Fibroblast of skin of left biceps (primary cell): ENCODE measurements at places on chromosomes 2 and 18.

DNA sequence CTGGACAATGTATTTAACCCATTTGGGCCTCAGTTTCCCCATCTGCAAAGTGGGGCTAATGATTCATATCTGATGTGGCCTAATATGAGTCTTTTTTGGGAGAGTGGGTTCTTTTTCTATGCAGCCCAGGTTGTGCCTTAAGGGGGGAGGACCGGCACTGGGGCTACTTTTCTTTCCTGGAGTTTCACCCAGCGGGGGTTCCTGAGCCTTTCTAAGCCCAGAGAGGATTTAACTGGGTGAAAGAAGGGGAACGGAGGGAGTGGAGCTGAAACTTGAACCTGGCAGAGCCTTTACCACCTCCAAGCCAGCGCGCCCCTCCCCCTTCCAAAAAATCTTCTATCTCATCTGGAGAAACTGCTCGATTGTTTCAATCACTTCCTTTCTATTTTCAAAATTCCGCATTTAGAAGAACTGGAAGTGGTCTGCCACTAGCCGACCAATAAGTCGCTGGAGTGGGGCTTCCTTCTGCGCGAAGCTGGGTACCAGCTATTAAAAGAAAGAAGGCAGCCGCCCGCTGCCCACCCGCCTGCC lies 205.0 kb upstream of the SMAD2 start:
- DNase-seq: no peak

DNA sequence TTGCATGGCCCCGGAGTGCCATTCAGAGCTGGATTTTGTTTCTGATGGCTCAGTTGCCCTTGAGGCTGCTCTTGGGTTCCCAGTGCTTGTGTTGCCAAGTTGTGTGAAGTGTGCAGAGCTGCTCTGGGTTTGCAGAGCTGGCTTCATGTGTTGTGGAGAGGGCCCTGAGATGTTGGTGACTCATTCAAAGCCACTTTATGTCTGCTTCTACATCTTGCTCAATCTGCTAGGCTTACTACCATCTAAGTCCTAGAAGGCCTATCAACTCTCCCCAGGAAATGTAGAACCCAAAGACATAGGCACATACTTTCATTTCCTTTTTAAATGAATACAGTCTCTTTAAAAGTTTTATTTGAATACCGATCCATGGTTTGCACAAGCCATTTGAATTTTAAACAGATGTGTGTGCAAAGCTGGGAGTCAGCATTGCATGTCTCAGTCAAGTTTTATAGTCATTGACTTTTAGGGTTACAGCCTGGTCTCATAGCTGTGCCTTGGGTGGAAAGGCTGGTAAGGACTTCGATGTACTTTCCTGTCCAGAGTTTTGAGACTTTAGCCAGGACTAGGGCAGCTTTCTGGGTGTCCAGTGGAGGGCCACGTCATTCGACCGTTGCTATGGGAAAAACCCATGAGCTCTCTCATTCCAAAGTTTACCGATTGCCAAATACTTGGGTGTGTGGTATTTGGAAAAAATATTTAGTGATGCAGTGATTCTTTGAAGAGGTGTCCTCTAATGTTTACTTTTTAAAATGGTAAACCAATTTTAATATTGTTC lies 105.0 kb downstream of the LTBP1 start:
- peak; percentile 52 for DNase-seq

GRCh38 chr2:20661421-20662307 lies 5.3 kb upstream of the GDF7 start:
- DNase-seq: no peak

GRCh38 chr2:111918383-111918806 lies 20.0 kb downstream of the MERTK start:
- peak; percentile 95 for DNase-seq

- DNase-seq: no peak
Measured at GRCh38 chr2:98903767-98904485, 32.1 kb downstream of the CRACDL start.

DNA sequence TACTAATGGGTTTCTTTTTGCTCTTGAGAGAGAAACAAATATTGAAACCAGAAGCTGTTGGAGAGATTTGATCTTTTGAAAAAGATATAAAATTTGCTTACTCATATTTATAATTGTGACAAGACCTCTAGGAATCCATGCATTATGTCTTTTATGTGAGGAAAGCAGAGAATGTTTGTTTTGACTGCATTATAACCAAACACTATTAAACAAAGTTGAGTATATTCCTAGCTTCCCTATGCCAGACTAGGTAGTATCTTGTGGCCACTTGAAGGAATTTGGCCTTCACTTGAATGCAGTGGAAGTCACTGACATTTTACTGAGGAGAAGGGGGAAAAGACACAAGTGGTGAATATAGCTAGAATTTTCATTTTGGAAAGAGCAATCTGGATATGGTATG lies 521.8 kb upstream of the ZEB2 start:
- DNase-seq: no peak

GRCh38 chr2:184577743-184578142 lies 20.6 kb upstream of the ZNF804A start:
- DNase-seq: no peak

DNA sequence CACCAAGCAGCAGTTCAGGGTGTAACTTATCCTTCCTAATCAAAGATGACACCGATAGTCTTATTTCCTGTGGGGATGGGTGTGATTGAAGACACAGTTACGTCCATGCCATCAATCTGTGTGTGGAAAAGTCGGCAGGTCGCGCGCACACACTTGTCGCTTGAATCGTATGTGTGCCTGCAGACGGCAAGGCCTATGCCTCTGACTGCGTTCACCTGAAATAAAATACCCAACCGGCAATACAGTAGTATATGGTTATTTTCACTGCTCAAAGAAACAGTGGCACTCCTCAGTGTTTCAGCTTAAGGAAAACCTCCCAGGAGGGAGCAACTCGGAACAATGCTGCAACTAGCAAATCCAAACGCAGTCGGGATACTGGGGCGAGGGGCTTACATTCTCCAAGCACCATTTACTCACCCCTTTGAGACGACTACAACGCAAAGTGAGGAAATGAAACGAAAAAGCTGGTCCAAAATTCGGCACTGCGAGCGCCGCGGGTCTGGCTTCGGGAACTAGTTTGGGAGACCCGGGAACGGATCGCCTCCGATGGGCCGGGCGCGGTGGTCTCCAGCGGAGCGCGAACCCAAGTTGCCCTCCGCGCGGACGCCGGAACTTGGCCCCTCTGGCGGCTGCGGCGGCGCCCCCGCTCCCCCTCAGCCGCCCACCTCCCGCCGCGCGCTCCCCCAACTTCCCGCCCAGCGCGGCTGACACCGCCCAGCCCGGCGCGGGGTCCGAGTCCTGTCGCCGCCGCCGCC lies 675 bp downstream of the PRKD3 start:
- no peak for DNase-seq

- no peak for DNase-seq
Measured at GRCh38 chr18:22551536-22552151, 133.9 kb upstream of the CTAGE1 start.

DNA sequence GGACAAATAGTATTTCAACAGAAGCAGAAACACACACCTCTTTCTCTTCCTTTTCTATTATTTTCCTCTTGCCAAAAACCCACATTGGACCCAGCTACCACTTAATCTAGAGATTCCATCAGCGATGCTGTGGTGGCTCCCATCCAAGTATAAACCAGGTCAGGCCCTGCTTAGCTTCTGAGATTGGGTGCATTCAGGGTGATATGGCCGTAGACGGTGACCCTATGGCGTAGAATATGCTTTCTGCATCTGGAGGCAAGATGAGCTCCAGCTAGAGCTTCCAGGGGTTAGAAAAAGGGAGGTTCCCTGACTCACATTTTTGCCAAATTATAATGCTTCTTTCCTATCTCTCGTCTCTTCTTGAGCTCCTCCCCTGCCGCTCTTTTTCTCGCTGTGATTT lies 66.5 kb downstream of the TNP1 start:
- DNase-seq: no peak

GRCh38 chr2:26355038-26355995 lies 8.7 kb upstream of the ADGRF3 start:
- peak; percentile 54 for DNase-seq

- DNase-seq: no peak
Measured at GRCh38 chr18:63534615-63535014, 7.6 kb upstream of the SERPINB12 start.

- no peak for DNase-seq
Measured at GRCh38 chr2:127709336-127709735, 8.0 kb downstream of the SFT2D3 start.

GRCh38 chr18:27863780-27864430 lies 313.0 kb downstream of the CDH2 start:
- no peak for DNase-seq

DNA sequence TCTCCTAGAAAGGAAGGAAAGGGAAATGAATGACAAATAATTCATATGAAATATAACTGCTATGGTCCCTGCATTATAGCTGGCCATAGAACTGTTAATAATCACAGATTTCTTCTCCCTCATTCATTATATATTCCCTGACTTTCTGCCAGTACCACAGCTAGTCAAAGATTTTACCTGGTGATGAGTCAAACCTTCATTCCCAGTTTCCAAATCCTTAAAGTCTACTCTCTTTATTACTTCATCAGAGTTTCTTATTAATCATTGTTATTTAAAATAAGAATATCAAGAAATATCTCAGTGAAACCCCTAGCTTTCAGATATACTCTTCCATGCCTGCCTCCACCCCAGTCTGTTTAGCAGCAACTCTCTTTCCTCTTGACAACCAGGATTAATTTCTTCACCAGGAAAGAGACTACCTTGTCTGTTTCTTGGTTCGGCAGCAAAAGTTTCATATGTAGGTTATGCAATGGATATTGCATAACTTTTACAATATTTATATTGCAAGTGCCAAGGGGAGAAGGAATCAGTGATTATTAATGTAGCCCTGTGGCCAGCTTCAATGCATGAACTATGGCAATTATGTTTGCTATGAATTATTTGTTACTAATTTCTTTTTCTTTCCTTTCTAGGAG lies 533.8 kb downstream of the FBXO15 start:
- DNase-seq: no peak

GRCh38 chr2:65017335-65017734 lies 28.1 kb downstream of the SLC1A4 start:
- no peak for DNase-seq

DNA sequence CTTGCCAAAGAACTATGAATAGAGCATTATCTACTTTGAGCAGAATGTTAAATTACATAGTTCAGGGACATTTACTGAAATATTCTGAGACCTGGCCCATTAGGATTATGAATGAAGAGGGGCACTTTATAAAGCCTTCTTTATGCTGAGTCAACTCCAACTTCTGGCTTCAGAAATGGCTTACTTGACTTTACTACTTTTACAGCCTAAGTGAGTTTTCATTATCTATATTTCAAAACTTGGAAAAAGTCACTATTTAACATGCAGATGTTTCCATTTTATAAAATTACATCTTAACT lies 37.7 kb downstream of the SESTD1 start:
- DNase-seq: no peak

DNA sequence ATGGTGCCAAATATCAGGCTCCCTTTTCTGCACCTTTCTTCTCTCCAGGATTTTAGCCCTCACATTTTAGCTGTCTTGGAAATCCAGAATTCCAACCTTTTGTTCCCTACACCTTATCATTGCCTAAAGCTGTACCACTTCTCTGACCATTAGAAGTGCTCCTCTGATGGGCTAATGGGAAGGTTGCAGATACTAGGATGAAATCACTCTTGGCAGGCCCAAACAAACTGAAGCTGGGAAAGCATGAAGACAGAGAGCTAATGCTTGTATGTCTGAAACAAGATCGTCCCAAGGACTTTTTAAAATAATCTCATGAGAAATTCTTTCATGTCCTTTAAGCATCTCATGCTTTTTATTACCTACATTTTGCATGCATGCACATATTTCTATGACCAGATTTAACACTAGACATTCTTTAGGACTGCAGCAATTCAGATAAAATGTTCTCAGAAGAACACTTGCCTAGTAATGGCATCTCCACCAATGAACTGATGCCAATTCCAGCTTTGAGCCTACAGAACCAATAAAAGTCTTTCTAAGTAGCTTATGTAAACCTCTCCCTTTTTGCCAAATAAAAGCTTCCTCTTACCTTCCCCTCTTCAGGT lies 98.4 kb upstream of the OSR1 start:
- DNase-seq: no peak
